ENCODE measurements at places on chromosomes 7 and 10. TPM values are rescaled to one million over a fixed set of nuclear protein-coding genes. Genes with fewer than 3 reads are reported as not detected.
A peak's percentile ranks its signal among the peaks of the same experiment; 100 is the strongest.

Gene TFEC
- 15.4 TPM for total RNA-seq

Gene CEP55
- 48.6 TPM for total RNA-seq

Gene FFAR4
- total RNA-seq = not detected

Gene POLR2J2
- 40.1 TPM for total RNA-seq

Gene ZNF786
- 6.7 TPM for total RNA-seq

Gene RPEL1
- total RNA-seq = not detected

Gene CADPS2
- not detected for total RNA-seq

GRCh38 chr7:150451097-150451793 lies 815 bp downstream of the GIMAP8 start:
- peak; percentile 67 for DNase-seq

DNA sequence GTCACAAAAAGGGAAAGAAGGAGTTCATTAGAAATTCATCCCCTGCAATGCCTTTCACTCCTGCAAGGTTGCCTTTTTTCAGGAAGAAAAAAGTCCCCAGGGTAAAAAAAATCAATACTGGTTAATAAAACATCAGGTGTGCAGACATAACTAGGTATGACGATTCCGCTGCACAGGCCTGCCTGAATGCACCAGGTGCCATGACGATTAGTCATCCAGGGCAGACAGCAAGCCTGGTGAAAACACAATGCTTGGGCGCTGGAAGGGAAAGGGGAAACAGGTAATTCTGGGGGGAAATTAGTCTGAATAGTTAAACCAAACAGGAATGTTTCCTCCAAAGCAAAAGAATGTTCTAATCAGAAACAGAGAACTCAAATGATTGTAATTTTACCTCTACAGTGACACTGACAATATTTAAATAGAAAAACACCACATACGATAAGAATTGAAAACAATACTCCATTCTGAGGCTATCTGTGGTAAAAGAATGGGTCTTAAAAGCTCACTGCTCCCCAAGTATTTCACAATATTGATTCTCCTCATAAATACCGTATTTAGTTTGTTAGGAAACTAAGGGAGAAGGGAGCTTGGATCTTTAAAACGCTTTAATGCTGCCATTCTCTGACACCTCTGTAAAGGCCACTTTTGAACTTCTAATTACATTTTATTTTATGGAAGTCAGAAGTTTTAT lies 45.2 kb downstream of the VPS41 start:
- no peak for DNase-seq

- DNase-seq = no peak
Measured at GRCh38 chr7:158015403-158016179, 572.0 kb downstream of the PTPRN2 start.

DNA sequence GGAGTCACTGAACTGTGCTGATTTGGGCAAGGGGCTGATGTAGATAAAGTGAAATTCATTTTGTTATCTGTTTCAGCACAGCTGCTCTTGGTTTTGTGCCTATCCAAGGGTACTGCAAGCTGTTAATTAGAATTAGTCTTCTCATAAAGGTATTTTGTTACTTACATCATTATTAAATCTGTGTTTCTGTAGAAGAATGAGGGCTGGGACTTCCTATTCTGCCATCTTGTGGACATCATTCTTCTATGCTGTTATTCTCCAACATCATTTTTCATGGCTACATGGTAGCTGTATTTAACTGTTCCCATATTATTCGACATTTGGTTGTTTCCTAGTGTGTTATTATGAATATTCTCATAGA lies 76.2 kb upstream of the CCDC71L start:
- no peak for DNase-seq

DNA sequence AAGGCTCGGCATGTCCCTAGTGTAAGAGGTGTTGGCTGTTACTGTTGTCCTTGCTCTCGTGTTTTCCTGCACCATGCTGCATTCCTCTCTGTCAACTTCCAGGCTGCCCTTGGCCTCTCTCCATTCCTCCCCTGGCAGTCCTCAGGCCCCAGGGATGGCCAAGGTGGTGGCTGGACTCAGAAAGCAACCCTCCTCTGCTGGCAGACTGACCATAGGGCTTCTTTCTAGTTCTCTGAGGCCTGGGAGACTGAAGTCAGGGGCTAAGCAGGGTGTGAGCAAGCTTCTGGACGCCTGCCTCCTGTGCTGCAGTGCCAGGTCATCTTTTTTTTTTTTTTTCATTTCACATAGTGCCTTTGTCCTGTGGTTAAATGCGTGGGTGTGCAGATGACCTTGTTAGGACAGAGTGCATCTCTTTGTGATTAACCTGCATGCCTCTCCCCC lies 72.0 kb downstream of the GOLGA7B start:
- DNase-seq = no peak

- DNase-seq = no peak
Measured at GRCh38 chr10:19824381-19825342, 8.4 kb downstream of the PLXDC2 start.

DNA sequence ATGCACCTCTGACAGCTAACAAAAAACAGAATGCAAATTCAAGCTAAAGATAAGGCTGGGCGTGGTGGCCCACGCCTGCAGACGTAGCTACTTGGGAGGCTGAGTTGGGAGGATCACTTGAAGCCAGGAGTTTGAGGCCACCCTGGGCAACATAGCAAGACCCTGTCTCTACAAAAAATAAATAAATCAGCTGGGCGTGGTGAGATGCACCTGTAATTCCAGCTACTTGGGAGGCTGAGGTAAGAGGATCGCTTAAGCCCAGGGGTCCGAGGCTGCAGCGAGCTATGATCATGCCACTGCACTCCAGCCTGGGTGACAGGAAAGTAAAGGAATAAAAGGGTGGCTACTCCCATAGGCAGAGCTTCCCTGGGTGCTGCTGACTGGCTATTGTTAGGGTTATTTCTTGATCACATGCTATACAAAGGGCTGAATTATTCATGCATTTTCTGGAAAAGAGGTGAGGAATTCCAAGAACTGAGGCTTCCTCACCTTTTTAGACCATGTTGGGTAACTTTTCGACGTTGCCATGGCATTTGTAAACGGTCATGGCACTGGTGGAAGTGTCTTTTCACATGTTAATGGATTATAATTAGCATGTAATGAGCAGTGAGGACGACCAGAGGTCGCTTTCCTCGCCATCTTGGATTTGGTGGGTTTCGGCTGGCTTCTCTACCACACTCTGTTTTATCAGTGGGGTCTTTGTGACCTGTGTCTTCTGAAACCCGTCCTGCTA lies 6.9 kb upstream of the PSMG3 start:
- DNase-seq = no peak

GRCh38 chr7:134459981-134460380 lies 1.1 kb upstream of the AKR1B1 start:
- no peak for DNase-seq

DNA sequence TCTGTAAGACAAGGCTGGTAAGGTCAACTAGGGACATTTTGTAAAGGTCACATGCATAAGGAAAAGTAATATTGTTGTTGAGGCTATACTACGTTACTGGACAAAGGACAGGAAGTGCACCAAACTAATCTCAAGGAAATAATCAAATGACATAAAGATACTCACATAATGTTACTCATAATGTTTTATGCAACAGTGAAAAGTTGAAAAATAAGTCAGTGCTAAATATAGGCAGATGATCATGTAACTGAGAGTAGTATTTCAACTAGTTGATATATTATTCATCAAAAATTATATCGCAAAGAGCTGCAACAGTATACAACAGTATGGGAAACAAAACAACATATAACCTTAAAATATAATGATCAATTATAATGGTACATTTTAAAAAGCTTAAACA lies 215.7 kb downstream of the PTN start:
- no peak for DNase-seq

- no peak for DNase-seq
Measured at GRCh38 chr10:77332256-77332655, 305.4 kb downstream of the KCNMA1 start.

DNA sequence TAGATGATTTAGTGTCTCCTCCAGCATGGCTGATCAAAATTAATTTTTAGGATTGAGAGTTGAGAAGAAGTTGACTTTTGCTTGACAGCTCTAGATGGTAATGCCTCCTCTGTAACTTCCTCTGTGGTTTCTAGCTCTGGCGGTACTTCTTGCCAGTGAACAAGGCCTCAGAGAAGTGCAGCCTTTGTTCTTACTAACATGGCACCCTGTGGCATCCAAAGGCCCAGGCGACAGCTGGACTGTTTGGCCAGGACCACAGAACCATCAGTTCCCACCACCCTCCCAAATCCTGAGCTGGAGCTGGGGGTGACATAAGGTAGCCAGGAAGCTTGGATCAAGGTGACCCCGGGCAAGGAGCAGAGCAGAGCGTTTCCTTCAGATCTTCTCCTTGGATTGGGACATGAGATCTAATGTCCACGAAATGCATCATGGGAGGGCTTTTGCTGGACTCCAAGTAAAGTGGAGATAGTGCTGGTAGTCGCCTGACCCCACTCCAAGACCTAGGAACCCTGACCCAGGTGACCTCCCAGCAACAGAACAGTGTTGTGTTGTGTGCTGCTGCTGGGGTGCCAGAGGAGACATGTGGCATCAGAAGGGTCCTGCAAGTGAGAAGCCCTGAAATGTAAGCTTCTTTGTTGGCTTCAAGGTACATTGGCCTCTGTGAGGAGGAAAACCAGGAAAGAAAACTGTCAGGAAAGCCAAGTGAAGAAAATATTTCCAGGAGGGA lies 41.8 kb downstream of the APBB1IP start:
- DNase-seq = peak; percentile 74

GRCh38 chr10:3524086-3524960 lies 260.7 kb downstream of the KLF6 start:
- no peak for DNase-seq

- DNase-seq = no peak
Measured at GRCh38 chr7:115822380-115822779, 208.2 kb downstream of the TFEC start.

DNA sequence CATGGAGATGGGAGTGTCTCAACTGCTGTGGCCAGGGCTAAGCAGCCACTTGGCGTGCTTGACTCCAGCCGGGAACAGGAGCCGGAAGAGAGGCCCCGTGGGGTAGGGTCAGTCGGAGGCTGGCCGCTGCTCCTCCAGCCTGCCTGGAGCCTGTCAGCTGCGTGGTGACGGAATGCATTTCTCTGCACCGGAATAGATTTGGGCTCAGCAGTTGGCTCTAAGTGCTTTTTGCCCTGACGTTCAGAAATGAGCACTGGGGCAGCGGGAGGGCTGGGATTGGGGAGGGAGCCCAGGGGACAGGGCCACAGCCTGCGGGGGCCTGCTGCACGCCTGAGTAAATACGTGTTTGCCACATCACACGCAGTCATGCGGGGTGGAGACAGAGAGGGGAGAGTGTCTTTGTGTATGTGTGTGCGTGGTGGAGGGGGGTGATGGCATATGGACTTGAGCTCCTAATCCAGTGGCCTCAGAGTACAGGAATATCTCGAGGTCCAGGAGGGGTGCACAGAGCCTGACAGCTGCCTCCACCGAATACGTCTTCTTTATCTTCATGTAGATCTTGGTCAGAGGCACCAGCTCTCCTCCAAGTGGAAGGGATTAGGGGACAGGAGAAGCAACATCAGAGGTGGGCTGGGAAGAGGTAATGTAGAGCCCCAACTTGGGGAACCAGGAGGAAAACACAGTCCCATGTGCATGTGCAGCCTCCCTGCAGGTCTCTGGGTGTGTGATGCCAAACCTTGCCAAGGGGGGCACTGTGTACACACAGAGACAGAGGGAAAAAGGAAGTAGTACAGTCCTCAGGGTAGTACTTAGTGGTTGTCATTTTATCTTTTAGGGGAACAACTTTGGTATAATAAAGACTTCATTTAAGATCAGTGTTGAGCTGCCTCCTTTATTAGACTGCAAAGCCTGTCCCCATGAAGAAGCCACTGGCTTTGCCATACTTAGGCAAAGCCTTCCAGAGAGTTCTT lies 151.4 kb downstream of the CDH23 start:
- DNase-seq = no peak

- no peak for DNase-seq
Measured at GRCh38 chr7:44889086-44889781, 3.9 kb upstream of the PURB start.

DNA sequence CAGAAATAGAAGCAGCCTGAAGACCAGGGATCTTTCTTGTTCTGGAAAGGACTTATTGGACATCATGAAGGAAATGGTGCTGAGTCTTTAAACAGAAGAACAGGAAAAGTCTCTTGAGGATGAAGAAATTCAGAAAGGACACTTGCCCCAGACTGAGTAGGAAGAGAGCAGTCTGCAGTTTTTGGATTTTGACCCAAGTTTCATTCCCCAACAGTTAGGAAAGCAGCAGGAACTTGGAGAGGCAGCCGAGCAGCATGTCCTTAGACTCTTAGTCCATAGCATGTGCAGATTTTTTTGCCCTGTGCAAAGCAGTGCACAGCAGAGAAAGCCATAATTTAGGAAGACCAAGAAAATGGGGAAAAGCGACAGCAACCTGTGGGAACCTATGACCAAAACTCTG lies 927.2 kb upstream of the AUTS2 start:
- DNase-seq = no peak

GRCh38 chr7:150847536-150847935 lies 4.8 kb upstream of the AOC1 start:
- DNase-seq = no peak

GRCh38 chr7:23074443-23075261 lies 30.9 kb upstream of the KLHL7 start:
- DNase-seq = no peak

DNA sequence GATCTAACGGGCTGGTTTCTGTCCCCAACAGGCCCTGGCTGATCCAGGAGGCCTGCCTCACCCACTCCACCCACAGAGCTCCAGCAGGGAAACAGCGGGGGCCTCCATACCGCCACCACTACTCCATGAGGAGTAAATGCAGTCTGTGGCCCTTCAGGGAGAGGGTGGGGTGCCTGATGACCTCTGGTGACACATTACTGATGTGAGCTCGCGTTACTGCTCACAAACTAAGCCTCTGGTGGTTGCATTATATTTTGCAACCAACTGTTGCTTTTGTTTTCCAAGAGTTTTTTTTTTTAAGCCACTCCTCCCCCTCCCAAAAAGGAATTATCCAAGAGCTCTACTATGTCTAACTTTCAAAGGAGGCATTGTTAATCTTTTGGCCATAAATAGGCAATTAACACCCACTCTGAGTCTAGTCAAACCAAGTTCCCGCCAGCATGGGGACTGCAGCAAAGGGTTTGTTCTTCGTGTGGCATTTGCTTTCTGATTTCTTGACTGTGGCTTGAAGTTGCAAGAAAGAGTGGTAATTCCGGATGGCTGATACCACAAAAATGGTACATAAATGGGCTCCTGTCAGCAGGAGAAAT lies 72.6 kb downstream of the FAM53B start:
- peak; percentile 51 for DNase-seq

GRCh38 chr10:124174673-124175645 lies 81.6 kb upstream of the CHST15 start:
- no peak for DNase-seq

Measured in naive thymus-derived CD4-positive, alpha-beta T cell (primary cell).